NCI-H460 (cell line): ENCODE measurements at places on chromosomes 2 and 18.

GRCh38 chr2:236047886-236048540 is 120.2 kb downstream of the GBX2 start:
- DNase-seq, result no peak

DNA sequence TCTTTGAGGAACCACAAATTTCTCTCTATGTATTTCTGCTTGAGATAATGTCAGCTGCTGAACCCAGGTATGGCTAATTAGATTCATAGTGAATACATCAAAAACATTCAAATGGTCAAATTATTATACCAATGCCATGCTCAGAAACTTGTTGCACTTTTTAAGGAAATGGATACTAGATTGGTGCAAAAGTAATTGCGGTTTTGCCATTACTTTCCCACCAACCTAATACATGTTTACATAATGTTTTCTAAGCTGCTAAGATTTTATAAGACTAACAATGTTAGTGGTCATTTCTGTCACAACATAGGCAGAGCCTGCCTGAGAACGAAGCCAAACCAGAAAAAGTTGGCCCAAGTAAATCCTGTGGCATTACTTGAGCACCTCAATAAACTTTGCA is 568.2 kb upstream of the LRATD1 start:
- DNase-seq, result no peak

- DNase-seq, result no peak
Observed at GRCh38 chr18:48477348-48477747, 61.5 kb upstream of the CTIF start.

DNA sequence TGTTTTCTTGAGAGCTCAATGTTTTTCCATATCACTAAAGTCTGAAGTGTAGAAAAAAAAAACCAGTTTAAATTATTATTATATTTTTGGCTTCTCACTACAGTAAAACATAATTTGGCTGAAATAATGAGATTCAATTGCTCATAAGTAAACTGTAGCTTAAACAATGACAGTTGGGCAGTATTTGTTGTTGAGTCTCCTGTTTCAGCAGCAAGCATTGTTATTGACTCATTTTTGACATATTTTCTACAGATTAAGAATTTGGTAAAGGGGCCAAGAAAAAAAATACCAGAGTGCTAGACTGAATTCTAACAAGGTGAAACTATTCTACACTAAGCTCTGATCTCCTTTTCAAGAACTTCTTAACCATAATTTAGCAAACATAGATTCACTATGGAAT is 2070.4 kb upstream of the CELF4 start:
- DNase-seq, result no peak

- no peak for DNase-seq
Observed at GRCh38 chr2:200128296-200128695, 172.9 kb downstream of the MAIP1 start.

- no peak for DNase-seq
Observed at GRCh38 chr18:77066101-77066500, 66.5 kb downstream of the MBP start.

GRCh38 chr18:55415258-55415871 is 172.6 kb downstream of the TCF4 start:
- peak; percentile 55 for DNase-seq

DNA sequence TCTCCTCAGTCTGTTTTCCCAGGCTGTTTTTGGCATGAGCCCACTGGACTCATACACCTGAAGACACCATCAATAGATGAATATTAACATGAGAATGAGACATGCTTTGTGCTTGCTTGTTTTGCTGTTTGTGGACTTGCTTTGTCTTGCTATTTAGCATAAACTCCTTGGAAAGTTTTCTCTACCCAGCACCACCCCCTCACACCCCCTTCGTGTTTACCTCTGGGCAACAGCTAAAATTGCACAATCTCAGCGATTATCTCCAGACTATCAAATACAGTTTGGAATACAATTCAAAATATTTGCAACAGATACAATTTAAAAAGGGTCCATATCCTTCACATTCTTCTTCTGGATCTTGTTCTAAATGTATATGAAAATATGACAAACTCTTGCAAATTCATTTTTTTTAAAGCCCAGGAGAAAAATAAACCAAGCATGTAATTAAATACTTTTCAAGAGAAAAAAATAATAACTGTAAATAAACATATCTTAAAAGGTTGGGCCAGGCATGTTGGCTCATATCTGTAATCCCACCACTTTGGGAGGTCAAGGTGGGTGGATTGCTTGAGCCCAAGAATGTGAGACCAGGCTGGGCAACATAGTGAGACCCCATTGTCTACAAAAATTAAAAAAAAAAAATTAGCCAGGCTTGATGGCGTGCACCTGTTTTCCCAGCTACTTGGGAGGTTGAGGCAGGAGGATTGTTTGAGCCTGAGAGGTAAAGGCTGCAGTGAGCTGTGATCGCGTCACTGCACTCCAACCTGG is 32.3 kb upstream of the PMAIP1 start:
- DNase-seq, result no peak

GRCh38 chr2:36857713-36858112 is 108.6 kb downstream of the STRN start:
- DNase-seq, result no peak

- no peak for DNase-seq
Observed at GRCh38 chr18:41324020-41324791, 630.8 kb upstream of the PIK3C3 start.

- DNase-seq, result no peak
Observed at GRCh38 chr2:226403369-226403768, 396.3 kb downstream of the IRS1 start.

GRCh38 chr18:51425889-51426288 is 228.4 kb upstream of the MEX3C start:
- DNase-seq, result no peak
